ENCODE measurements at places on chromosomes 5 and 9. TPM values are rescaled to one million over a fixed set of nuclear protein-coding genes. Genes with fewer than 3 reads are reported as not detected.

FOXD4 gene
- total RNA-seq = not detected

PDCD1LG2 gene
- total RNA-seq = 0.14 TPM

CER1 gene
- total RNA-seq = not detected

- no peak overlapping the region for H3K4me3 ChIP-seq
- H3K4me1 ChIP-seq = no peaks in the 10 kb centered on the region
- no peak for DNase-seq
- H3K27me3 ChIP-seq = no peaks in the 10 kb centered on the region
These were observed 67.5 kb downstream of the HSPA4 start for GRCh38 chr5:133119233-133119711.

FBP2 gene
- total RNA-seq = not detected

IL5 gene
- total RNA-seq = 1.7 TPM

DNA sequence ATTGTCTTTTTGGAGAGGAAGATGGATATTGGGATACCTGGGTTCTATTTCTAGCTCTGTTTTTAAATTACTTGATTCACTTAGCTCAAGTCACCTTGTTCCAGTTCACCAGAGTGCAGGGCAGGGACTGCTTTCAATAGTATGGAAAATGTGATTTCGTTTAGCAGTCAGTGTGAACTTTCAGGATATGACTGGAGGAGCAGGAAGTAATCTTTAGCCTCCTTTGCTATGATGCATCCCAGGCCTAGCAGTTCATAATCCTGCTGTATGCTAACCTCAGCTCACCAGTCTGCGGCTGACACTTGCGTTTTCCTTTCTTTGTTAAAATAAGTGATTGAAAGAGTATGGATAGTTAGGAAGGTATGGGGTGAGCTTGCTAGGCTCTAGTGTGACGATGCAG, 169.7 kb downstream of the ARHGAP26 start:
- no peak overlapping the region for H3K4me3 ChIP-seq
- no peak overlapping the region for H3K27ac ChIP-seq
- no peak for DNase-seq
- H3K36me3 ChIP-seq = peaks cover 13% of the 10 kb centered on the region

ITK gene
- total RNA-seq = 229 TPM

PCDHA11 gene
- total RNA-seq = not detected

All from activated CD8-positive, alpha-beta T cell treated with anti-CD3 and anti-CD28 coated beads for 36 hours (primary cell).